Activated CD4-positive, alpha-beta T cell treated with anti-CD3 and anti-CD28 coated beads, Interleukin-2, amount 50 U/mL, for 4 hours (primary cell): ENCODE measurements at places on chromosomes 2 and 18.

GRCh38 chr18:71583252-71583651 is 960.9 kb downstream of the CBLN2 start:
- no peak for DNase-seq

DNA sequence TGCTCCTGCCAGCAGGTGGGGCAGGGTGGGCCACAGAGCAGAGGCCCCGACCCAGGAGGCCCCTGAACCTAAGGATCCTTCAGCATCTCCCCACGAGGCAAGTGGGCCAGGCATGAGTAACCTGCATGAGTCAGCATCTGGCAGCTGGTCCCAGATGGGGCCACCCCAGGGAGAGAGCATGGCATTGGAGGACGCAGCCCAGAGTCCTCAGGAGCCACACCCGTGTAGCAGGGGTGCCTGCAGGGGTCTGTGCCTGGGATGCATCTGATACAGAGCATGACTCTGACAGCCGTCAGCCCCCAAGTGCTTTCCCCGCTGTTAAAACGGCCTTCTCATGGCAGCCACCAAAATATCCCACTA is 185.6 kb upstream of the SALL3 start:
- DNase-seq: no peak

DNA sequence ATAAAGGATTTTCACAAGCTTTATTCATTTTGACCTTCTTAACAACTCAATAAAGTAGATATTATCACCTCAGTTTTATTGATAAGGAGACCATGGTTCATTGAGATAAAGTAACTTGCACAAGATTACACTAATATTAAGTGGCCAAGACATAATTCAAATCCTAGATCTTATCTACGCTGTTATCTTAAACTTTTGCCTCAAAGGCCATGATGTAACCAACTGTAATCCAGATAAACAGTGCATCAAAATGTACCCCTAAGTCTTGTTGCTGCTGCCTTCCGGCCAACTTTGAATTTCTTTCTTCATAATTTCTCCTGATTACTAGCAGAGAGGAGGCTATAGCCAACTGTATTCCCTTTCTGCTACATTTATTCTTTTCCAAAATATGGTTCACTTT is 1094.8 kb upstream of the PIK3C3 start:
- DNase-seq: no peak

DNA sequence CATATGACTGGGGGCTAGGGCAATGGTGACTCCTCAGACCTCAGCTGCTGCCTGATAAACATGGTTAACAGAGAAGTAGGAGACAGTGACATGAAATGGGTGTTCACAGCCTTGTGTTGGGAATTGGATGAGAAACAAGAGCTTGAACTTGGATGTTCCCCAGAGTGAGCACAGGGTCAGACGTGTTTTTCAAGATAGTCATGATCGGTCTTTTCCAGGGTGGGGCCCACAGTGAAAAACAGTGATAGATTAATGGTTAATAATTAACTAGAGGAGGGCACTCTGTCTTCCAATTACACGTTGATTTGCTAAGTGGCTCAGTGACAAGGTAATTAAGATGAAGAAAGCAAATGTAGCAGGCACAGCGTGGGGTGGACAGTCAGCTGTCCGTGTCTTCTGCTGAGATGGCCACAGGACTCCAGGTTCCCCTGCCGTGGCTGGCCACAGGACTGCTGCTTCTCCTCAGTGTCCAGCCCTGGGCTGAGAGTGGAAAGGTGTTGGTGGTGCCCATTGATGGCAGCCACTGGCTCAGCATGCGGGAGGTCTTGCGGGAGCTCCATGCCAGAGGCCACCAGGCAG is at the start of gene UGT1A3:
UGT1A3 (plus strand) TSS at position 320 of the 579 bp plus-strand sequence; CDS start at position 405, 85 bp downstream.
- no peak for DNase-seq

DNA sequence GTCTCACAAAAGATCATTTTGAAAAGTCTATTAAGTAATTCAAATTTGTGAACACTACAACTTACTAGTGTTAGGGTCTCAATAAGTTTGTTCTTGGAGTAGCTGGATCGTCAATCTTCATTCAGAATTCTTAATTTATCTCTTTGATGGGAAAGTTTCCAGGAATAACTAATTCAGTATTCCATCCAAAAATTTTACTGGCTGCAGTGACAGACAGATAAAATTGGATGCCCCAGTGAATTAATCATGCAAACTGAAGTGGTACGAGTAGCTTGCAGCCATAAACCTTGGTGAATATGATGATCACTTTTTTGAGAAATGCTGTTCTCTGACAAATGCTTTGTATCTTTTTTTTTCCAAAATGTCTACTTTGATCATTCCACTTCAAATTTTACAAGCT is 112.8 kb downstream of the LYPD6 start:
- no peak for DNase-seq

DNA sequence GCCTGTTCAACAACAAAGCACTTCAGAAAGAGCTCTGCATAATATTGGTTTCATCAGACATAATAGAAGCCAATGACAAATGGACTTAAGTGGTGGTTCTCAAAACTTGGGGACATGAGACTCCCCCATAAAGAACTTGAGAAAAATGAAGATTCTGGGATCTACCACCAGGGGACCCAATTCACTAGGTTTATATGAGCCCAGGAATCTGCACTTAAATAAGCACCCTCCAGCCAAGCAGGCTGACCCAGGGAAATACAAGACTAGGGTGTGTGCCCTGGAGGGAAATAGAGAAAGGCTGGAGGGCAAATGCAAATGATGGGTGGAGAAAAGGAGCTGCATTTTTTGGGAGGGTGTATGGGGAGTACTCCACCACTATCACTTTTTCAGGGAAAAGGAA is 52.5 kb downstream of the SATB2 start:
- no peak for DNase-seq

GRCh38 chr2:66577321-66578053 is 142.6 kb downstream of the MEIS1 start:
- no peak for DNase-seq

DNA sequence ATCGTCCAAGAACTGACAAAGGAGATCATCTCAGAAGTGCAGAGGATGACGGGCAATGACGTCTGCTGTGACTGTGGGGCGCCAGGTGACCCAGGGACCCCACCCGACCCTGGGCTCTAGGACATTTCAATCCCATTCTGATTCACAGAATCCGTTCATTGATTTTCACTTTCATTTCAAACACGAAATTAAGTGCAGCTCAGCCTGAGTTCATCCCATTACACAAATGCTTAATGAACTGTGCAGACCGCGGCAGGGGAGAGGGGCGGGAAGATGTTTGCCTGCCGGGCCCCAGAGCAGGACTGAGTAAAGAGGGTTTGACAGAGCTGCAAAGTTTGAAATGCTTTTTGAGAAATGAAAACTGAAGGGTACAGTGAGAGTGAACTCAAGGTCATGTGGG is 67.1 kb downstream of the ITGB1BP1 start:
- no peak for DNase-seq
